ENCODE measurements at places on chromosomes 5 and 9.

DNA sequence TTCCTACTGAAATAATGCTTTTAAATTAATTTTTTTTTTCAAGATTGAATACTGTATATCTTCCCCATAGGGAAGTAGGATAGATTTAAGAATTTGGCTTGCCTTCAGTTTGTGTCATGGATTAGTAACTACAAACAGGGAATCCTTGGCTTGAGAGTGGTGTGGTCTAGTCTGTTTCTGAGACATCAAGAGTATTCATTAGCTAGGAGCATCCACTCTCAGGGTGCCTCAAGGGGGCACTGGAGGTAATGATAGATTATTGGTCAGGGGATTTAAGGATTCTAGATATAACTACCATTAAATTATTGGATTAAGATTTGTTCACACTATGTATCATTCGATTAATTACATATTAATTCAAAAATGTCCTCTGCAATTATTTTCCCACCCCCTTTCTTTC is 91.8 kb upstream of the TXNDC8 start:
- DNase-seq, result no peak

- DNase-seq, result no peak
Observed at GRCh38 chr9:131851414-131851813, 111.5 kb upstream of the RAPGEF1 start.

DNA sequence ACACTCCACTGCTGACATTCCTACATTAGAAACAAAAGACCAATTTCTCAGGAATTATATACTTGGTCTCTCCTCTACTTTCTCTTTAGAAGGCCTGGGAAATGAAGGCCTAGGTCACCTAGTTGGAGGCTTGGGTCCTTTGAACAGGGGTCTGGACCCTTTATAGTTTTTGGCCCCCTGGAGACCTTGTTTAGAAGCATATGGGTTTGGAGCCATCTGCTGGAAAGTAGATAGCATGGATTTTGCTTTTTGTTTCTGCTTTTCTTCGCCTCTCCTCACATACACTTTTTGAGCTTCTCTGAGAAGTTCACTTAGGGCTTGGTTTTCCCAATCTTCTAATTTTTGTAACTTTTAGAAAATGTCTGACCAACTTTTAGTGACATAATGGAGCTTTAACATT is 67.1 kb upstream of the CDK20 start:
- DNase-seq, result no peak

DNA sequence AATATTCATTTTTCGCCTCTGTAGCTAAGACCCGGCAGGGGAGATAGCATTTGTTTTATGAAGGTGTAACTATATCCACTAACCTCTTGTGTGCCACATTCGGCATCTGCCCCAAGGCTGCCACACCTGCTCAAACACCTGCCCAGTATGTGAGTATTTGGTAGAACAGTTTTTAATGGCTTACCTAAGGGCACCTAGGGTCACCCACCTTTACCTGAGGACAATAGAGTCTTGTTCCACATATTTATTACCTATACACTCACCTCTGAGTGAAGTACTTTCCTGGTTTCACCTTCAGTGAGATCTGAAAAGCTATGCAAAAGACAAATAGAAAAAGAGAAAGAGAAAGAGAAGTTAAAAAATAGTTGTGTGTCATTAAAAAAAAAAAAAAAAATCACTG is 68.0 kb upstream of the PIP5K1B start:
- DNase-seq, result no peak

- DNase-seq, result no peak
Observed at GRCh38 chr5:141149812-141150211, at the start of gene PCDHB6. TSS of gene PCDHB6 (plus strand) at chr5:141150057. CDS start at chr5:141150258, 201 bp downstream.

- no peak for DNase-seq
Observed at GRCh38 chr9:108786901-108787689, 68.7 kb downstream of the ACTL7B start.

GRCh38 chr9:135480071-135480939 is 723 bp downstream of the PPP1R26 start:
- DNase-seq, result no peak

DNA sequence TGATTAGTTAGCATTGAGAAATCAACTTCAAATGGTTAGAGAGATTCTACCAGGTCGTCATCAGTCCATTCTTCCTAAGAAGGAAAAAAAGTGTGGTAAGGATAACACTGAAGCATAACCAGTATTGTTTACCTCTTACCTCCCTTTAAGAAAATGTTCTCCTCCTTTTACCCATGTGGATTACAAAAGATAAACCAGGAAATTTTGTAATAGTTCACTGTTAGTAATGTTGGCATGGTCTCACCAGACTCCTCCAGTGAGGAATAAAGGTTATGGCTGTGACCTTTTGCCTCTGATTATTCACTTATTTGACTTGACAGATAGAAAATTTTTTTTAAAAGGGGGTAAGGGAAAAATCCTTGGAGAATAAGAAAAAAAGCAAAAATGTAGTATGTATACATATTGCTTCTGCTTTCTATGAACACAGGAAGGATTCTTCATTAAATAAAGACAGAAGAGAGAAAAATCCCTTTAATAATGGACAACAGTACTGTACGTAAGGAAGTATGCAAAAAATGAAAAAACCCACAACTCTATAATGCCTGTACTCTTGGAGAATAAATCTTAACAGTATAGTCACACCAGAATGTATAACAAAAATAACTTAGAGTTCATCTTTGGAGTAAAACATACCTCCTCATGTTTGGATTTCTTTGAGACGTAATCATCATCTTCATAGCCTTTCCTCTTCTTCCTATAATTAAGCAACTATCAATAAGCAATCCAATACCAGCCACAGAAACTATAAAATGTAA is 18.1 kb downstream of the CCNH start:
- DNase-seq, result no peak

Data from stimulated activated CD8-positive, alpha-beta memory T cell treated with anti-CD3 and anti-CD28 coated beads, Interleukin-4, amount 100 ng/mL, for 4 hours (primary cell).